Stimulated activated CD4-positive, alpha-beta T cell treated with anti-CD3 and anti-CD28 coated beads, Interleukin-1b, Interleukin-23, amount 100 ng/mL, for 1 hour (primary cell): ENCODE measurements at places on chromosomes 16 and 17.

DNA sequence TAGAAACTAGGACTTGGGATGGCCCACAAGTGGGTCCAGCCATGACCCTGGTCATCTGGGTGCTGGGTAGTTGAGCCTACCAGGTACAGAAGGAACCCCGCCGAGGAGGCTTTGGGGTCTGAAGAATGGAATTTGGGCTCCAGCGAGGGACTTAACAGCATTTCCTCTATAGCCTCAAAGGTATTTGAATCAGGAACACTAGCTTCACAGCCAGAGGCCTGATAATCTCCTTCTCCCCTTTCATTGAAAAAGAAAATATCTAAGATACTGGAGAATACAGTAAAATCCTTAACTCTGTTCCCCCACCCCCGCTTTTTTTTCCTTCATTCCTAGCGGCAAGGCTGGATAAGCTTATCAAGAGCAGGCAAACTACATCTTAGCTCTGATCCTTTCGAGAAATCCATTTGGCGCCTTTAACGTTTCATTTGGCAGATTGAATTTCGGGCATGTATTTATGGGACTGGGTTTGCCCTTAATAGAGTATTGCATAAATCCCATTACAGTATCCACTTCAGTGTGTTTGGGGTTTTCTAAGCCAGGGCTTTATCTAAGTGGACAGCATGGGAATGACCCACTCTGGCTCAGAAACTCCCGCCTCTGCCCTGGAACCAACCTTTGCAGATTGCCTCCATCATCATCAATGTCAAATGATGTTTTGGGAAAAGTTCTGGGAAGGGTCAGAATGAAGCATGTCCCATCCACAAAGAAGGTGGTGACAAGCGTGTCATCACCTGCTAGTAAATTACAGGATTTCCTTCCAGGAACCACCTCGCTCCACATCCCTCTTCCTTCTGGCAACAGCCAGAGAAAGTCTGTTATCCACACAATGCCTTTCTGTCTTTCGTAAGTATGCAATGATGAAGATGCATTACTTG, 36.9 kb downstream of the XYLT1 start:
- no peak for DNase-seq

DNA sequence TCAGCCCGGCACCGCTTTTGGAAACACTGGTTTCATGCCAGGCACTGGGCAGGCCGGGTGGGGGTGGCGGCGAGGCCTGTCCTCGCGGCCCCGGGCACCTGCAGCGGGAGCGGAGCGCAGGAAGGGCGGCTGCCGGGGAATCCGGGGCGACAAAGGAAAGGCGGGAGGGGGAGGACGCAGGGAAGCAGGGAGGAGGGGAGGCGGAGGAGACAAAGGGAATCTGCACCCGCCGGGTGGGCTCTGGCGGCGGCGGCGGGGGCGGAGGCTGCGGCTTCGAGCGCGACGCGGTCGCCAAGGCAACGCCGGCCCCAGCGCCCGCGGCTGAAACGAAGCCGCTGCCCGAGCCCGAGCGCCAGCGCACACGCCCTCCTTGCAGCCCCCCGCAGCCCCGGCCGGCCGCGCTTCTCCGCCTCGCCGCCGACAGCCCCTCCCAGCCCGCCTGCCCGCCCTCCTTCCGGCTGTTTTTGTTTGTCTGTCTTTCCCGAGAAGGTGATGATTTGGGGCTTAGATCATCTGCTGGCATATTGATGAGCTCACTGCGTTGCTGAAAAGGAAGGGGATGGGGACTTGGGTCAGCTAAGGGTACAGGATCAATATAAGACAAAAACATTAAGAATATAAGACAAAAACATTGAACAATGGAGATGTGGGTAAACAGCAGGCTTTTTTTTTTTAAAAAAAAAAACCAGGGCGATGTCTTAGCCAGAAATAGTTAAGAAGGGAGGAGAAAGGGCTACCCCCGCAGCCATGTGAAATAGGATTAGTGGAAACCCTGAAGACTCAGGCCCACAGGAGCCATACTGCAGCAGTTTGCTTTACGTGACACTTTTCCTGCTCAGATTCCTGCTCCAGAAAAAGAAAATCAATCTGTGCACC, 32.7 kb downstream of the CDK5R1 start:
- DNase-seq = peak; percentile 56

GRCh38 chr16:72927199-72928089, 120.5 kb downstream of the ZFHX3 start:
- DNase-seq = no peak

GRCh38 chr16:2054543-2055245, 6.9 kb downstream of the TSC2 start:
- no peak for DNase-seq

DNA sequence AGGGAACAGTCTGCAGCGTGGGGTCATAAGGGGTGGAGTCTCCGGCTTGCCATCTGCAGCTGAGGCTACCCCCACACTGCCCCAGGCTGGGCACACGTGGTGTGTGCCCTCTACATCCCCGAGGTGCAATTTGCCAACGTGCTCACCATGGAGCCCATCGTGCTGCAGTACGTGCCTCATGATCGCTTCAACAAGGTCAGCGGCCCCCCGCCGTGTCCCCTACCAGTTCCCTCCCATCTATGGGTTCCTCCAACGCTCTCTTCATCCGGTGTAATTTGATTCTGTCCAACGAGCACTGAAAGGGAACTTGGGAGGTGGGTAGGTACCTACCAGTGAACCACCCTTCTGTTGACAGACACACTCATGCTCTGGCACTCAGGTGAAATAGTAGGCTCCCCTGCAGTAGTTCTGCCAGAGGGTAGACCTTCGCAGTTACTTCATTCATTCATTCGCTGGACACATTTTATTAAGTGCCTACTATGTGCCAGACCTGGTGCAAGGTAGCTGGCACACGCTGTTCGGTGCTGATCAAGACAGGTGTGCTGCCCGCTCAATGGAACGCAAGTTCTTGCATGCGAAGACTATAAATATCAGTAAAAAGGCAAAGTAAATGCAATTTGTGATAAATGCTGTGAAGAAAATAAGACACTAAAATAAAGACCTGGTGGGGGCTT, 2.7 kb downstream of the MLLT6 start:
- DNase-seq = no peak

DNA sequence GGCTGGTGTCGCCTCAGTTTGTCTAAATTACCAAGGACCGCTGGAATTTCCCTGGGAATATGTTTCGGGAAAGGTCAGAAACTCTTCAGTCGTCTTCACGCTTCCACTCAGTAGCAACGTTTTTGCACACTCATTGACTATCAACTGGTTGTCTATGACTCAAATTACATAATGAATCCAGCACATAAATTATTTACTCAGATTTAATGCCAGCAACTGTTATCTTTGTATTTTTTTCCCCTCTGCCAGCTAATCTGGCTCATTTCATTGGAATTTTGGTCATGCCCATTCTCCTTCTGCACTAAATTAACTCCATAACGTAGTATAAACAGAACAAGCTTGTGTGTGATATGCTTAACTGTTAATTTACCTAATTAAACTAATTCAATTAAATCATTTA, 372.7 kb upstream of the ZFHX3 start:
- no peak for DNase-seq
